SJSA1 (cell line): ENCODE measurements at places on chromosomes 3 and 15. TPM values are rescaled to one million over a fixed set of nuclear protein-coding genes. Genes with fewer than 3 reads are reported as not detected.

Gene ERC2
- 0.13 and 0.81 TPM in 2 replicates for total RNA-seq

Gene GPR156
- 0.34 and 0.61 TPM in 2 replicates for total RNA-seq

Gene CALML4
- 1.1 and 2.1 TPM in 2 replicates for total RNA-seq

Gene EBLN2
- total RNA-seq: 1.1 and 2.1 TPM in 2 replicates

Gene MFGE8
- total RNA-seq: 149 and 151 TPM in 2 replicates

Gene UNC45A
- total RNA-seq: 67.9 and 75.5 TPM in 2 replicates

Gene MYLK
- total RNA-seq: 147 and 213 TPM in 2 replicates

Gene NCK1
- total RNA-seq: 42.2 and 69.3 TPM in 2 replicates

Gene INSYN1
- total RNA-seq: 0.09 TPM in 1 of 2 replicates, not detected in the other

Gene CTXN2
- not detected in 2 replicates for total RNA-seq

Gene CD47
- 204 and 206 TPM in 2 replicates for total RNA-seq

Gene PDHB
- 147 and 154 TPM in 2 replicates for total RNA-seq

Gene NTRK3
- 0.09 TPM in 1 of 2 replicates, not detected in the other for total RNA-seq

Gene PLSCR2
- total RNA-seq: not detected in 2 replicates

Gene PCSK6
- total RNA-seq: 0.44 and 1.7 TPM in 2 replicates

Gene SAXO2
- total RNA-seq: 0.66 and 4.0 TPM in 2 replicates

Gene ABI3BP
- total RNA-seq: 0.05 TPM in 1 of 2 replicates, not detected in the other

Gene CCDC33
- total RNA-seq: not detected in 2 replicates

Gene CCK
- not detected in 2 replicates for total RNA-seq

Gene SAMMSON
- not detected in 2 replicates for total RNA-seq

Gene ZIC1
- 7.1 and 10.9 TPM in 2 replicates for total RNA-seq
